ENCODE measurements at places on chromosomes 16 and 17.

GRCh38 chr17:79192503-79193351 is 118.1 kb downstream of the ENGASE start:
- no peak for DNase-seq

DNA sequence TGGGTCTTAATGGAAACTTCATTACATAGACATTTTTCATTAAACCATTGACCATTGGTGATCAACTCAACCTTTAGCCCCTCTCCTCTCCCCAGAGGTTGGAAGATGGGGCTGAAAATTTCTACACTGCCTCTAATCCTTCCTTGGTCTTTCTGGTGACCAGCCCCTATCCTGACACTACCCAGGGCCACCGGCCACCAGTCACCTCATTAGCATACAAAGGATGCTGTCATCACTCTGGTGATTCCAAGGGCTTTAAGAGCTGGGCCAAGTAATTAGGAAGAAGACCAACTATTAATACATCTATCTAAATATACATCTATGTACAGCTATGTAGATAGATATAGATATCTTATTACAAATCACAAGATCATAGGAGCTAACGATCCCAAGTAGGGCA is 111.2 kb upstream of the IRX6 start:
- DNase-seq: no peak

- no peak for DNase-seq
Observed at GRCh38 chr17:10352893-10353292, 19.9 kb downstream of the MYH13 start.

- no peak for DNase-seq
Observed at GRCh38 chr17:16937431-16937830, 34.5 kb downstream of the TNFRSF13B start.

DNA sequence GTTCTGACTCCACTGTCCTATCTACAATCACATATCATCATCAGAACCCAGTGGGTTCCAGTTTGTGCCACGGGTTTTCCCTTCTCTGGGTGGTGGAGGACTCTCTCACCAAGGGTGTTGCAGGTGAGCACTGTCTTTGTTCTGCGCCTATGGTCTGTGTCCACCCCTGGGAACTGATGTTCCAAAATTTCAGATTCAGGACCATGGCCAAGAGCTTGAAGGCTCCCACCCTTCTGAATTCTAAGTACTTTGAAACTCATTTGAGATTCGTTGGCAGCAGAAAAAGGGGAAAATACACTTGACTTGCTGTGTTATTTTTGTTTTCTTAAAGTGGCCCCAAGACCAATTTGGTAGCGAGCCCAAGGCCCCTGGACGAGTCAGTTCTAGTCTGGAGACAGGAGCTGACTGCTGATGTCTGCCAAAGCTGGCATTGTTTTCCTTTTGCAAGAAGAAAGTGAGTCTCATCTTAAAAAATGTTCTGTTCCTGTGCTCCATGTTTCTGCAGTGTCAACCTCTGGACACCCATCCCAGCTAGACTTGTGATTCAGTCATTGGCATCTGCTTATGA is 310.9 kb downstream of the HAPSTR1 start:
- no peak for DNase-seq

DNA sequence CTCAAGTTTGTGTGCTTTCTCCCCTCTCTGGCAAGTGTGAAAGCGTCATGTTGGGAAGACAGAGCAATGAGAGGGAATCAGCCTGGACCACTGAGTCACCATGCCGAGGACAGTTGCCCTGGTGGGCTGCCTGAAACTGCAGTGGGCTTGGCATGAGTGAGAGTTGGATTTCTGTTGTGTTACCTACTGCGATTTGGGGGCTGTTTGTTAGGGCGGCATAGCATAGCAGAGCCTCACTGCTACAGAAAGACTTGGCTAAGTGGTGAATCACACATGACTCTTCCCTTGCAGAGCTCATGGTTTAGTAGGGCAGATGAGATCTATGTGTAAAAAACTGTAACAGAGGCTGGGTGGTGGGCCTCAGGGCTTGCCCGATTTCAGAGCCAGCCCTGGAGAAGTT is 324.6 kb downstream of the C16orf95 start:
- DNase-seq: peak; percentile 40

GRCh38 chr16:86342161-86342834 is 168.0 kb upstream of the FOXF1 start:
- DNase-seq: peak; percentile 12

GRCh38 chr17:31418773-31419350 is 27.4 kb downstream of the RAB11FIP4 start:
- DNase-seq: no peak

DNA sequence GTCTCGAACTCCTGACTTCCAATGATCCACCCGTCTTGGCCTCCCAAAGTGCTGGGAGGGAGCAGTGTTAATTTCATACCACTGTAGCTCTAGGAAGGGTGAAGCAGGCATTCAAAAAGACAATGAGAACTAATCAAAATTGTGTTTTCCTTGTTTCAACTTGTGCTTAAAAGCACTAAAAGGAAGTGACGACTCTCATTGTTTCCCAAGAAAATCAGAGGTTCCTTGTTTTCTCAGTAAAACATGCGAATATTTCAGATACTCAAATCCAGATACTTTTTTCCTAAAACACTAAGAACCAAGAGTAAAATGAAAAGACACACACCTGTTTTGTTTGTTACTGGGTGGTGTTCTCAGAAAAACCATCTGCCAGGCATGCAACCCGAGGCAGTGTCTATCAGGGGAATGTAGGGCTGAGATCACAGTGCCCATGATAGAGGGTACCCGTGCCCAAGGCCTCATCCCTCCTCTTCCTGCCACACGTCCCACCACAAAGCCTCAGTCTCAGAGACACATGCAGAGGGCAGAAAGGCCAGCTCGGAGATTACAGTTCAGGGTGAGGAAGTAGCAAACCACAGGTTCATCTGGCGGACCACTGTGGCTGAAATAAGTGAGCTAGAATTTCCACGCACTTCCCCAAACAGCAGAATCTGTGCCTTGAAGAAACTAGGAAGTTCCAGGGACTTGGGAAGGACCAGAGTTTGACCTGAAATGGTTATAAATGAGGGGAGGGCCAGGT is 33.7 kb downstream of the GINS3 start:
- DNase-seq: peak; percentile 48

- DNase-seq: no peak
Observed at GRCh38 chr17:75345514-75346167, 56.4 kb upstream of the SLC25A19 start.

DNA sequence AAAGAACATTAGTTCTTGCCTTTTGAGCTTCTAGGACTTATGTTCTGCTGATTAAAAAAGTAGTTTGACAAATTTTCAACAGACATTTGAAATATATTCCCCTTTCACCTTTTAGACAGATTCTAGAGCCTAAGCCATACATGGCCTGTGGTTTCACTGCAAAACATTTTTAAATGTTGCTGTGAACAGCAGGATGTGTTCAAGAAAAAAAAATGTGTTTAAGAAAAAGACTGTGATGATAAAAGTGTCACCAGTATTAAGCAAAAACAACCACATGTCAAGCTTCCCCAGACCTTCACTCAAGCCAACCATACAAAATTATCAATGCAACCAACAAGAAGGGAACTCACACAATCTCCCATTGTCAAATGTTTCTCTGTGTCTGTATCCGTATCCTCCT is 103.5 kb downstream of the SYCE1L start:
- no peak for DNase-seq

DNA sequence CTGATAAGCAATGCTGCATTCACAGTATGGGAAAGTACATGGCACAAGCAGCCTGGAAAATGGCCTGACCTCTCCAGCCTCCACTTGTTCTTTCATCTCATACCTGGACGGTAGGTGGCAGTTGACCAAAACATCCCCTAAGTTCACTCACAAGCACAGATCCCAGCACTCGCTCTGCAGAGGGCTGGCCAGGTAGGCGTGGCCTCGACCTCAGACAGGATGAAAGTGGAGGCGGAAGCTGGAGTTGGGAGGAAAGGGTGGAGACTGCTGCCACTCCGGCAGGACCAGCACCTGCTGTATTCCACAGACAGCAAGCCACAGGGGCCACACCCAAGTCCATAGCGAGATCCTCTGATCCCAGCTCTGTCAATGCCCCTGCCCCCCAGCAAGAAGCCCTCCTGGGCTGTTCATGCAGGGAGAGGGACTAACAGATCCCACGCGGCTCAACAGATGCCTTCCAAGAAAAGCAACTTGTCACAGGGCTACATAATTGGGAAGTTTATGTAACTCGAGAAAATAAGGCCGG is 31.3 kb downstream of the ZCCHC14 start:
- DNase-seq: peak; percentile 83

GRCh38 chr16:27245276-27246172 is 23.0 kb downstream of the NSMCE1 start:
- DNase-seq: peak; percentile 71

DNA sequence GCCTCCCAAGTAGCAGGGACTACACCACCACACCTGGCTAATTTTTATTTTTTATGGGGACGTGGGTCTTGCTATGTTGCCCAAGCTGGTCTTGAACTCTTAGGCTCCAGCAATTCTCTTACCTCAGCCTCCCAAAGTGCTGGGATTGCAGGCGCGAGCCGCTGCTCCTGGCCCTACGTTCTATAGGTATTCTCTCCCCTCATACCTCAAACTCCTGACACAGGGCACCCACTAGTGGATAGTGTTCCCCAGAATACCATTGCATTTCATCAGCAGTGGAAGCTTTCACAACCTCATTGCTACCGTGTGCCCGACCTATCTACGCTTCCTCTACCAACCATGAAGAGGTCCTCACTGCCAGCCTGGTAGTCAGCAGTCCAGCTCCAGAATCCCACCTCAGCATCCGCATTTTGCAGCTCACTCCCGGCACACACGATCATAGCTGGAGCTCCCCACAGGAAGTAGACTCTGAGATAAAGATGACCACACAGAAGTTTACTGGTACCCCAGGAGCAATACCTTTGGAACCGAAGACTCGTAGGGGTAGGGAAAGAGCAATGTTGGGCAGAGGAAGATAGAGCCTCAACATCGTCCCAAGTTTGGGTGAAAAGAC is 9.3 kb downstream of the CTRB2 start:
- DNase-seq: peak; percentile 34

DNA sequence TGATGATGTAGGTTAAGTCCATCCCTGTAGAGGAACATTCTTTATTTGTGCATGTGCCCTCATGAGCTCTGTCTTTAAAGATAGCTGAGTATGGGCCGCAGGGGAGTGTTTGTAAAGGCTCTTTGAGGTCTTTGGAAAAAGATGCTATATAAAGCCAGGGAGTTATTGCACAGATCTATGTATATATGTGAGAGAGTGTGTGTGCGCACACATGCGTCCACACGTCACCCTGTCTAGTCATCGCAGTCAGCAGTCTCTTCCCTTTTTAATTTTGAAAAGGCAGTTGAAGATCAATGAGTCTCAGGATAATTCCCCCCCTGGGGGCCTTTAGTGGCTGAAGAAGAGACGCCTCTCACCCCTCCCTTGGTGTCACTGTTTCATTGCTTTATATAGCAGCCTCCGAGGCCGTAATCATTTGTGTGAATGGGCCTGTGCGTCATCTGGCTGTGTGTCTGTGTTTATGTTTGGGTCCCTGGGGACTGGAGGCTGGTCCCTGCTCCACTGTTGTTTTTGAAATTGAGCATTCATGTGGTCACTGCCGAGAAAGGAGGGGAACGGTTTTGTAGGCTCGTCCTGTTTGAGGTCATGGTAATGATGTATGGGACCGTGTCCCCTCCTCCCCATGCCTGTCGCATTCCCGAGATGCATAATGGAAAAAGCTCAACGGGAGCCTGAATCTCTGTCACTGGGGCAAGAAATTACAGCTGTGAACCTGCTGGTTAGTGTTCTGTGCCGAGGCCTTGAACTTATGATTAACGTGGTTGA is 143.9 kb downstream of the SNX29 start:
- DNase-seq: peak; percentile 45

- no peak for DNase-seq
Observed at GRCh38 chr16:1950047-1950446, 4.4 kb downstream of the RPL3L start.

DNA sequence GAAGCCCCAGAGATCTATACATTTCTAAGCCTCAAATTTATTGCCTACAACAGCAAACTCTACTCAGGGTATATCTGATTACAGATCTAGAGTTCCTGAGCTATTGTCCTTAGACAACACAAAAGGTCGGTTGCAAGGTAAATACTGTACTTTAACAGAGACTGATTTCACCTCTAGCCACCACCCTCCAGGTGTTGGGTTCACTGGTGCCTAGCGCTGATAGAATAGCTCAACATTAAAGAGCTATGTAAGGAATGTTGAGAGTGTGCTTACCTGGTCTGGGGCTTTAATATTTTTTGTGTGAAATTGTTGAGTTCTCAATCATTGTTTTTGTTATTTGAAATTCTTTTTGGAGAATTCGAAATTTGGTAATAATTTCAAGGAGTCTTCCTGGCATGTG is 277.0 kb upstream of the PSMD7 start:
- DNase-seq: no peak

- DNase-seq: no peak
Observed at GRCh38 chr17:73924114-73924908, 279.2 kb upstream of the RPL38 start.

DNA sequence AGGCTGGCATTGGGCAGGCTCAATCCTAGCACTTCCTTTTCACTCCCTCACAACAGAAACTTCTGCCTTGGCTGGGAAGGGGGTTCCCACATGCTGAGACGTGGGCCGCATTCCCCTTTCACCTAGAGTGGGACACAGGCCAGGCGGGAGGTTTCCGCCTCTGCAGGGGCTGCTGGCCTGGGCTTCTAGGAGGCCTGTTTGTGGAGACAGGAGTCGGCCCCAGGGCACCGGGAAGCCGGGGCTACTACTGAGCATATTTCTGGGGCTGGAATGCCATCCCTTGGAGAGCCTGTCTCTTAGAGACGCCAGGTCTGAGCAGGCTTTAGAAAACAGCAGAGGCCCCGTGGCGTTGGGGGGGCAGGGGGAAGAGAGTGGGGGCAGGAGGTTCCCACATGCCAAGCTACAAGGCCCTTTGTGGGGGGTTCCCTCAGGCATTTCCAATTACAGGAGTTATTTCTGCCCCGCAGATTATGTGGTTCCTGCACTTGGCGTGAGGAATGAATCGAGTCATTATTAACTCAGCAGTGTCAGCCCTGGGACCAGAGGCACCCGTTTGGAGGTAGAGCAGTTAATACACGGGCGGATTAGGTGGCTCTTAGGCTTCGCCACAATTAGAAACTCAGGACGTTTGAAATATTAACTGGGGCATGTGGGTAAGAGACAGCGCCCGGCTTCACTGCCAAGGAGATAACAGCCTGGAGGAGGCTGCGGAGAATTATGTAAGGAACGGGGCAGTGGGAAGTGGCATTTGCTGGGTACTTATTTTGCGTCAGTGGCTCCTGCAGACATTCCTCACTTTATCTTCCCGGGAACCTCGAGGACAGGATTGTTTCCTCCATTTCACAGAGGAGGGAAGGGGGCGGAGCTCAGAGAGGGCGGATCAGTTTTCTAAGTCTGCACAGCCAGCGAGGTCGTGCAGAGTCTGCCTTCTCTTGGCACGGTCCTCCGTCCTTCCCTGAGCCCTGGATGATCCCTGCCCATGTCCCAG is 162.5 kb downstream of the MAF start:
- no peak for DNase-seq
